ENCODE measurements at places on chromosomes 4 and X.
A peak's percentile ranks its signal among the peaks of the same experiment; 100 is the strongest.

DNA sequence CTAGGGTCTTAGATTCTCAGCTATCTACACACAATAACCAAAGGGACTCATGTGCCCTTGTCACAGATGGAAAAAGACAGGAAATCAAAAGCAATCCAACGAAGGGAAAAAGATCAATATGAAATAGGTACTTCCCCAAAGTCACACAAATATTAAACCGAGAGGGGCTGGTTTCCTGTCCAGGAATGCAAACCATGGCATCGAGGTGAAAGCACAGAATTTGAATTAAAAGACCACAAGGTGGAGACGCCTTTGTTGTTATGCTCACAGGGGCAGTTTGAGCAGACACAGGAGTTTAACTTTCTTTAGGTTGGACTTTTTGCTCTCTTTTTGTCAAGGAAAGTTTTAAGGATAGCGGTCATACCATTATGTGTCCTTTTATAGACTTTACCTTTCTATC lies 14.3 kb downstream of the H2BW1 start:
- DNase-seq = no peak

GRCh38 chrX:138775517-138775916 lies 64.0 kb upstream of the FGF13 start:
- DNase-seq = peak; percentile 56

DNA sequence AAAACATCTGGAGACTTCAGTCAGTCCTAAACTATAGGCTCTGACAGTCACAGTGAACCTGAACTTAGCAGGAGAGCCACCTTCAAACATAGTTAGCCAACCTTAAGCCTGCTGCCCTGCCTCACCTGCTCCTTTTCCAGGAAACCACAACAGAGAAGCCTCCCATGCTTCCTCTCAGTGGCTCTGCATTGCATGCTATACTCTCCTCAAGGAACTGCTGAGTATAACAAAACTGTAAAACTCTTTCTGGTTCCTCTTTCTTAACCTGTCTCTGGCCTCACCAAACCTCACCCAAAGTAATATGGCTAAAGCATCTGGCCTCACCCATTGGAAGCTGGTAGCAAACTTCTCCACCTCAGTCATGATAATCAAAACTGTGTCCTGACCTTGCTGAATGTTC lies 122.1 kb downstream of the ANKRD50 start:
- DNase-seq = peak; percentile 59

- peak; percentile 6 for DNase-seq
Observed at GRCh38 chr4:141177171-141177570, 43.5 kb upstream of the ZNF330 start.

DNA sequence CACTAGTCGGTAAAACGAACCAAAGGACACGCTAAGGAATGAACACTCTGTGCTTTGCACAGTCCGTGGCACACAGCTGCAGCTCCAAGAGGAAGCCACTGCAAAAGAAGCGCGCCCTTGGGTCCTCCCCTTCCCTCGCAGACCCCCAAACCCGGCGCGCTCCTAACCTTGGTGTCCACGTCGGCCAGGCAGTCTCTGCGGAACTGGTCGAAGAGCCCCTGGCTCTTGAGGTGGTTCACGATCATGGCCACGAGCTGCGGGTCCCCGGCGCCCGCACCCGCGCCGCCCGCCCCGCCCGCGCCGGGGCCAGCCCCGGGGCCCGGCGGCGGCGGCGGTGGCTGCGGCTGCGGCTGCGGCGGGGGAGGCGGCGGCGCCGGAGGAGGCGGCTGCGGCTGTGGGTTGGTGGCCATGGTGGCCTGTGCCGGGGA lies 333 bp downstream of the BOD1L1 start:
- DNase-seq = peak; percentile 72
